ENCODE measurements at places on chromosomes 4 and X. TPM values are rescaled to one million over a fixed set of nuclear protein-coding genes. Genes with fewer than 3 reads are reported as not detected.

The SATL1 gene
- not detected for total RNA-seq

The NEUROG2 gene
- total RNA-seq: not detected

The MMRN1 gene
- 109 TPM for total RNA-seq

The PLAC1 gene
- total RNA-seq: not detected

The HSFX2 gene
- not detected for total RNA-seq

The SSR4 gene
- 331 TPM for total RNA-seq

The ZFX gene
- 23.4 TPM for total RNA-seq

The TKTL1 gene
- not detected for total RNA-seq

The CXCL5 gene
- total RNA-seq: not detected

The CHIC1 gene
- total RNA-seq: 3.7 TPM

The HPGD gene
- 4.2 TPM for total RNA-seq

The DUSP9 gene
- not detected for total RNA-seq

The GAGE12E gene
- not detected for total RNA-seq

The CENPVL3 gene
- total RNA-seq: not detected

The FGFR3 gene
- 3.7 TPM for total RNA-seq

GRCh38 chr4:167290678-167291077, 56.4 kb upstream of the SPOCK3 start:
- H3K27ac ChIP-seq: no peak overlapping the region
- H3K4me3 ChIP-seq: no peak overlapping the region
- no peak for DNase-seq
- no peaks in the 10 kb centered on the region for H3K36me3 ChIP-seq

- no peaks in the 10 kb centered on the region for H3K27me3 ChIP-seq
- no peak for DNase-seq
- H3K36me3 ChIP-seq: no peaks in the 10 kb centered on the region
- peak overlapping the region; percentile 42 for H3K27ac ChIP-seq
- H3K4me1 ChIP-seq: no peaks in the 10 kb centered on the region
These were observed 63.9 kb downstream of the HAND2 start for GRCh38 chr4:173466101-173466500.

GRCh38 chr4:2799224-2799911, 6.5 kb downstream of the SH3BP2 start:
- no peak overlapping the region for H3K4me3 ChIP-seq
- H3K4me1 ChIP-seq: peaks cover 23% of the 10 kb centered on the region
- H3K27ac ChIP-seq: peak overlapping the region; percentile 19
- peak; percentile 72 for DNase-seq
- H3K36me3 ChIP-seq: no peaks in the 10 kb centered on the region
- H3K27me3 ChIP-seq: no peaks in the 10 kb centered on the region

- H3K27ac ChIP-seq: peak overlapping the region; percentile 5
- DNase-seq: no peak
- no peaks in the 10 kb centered on the region for H3K4me1 ChIP-seq
- H3K4me3 ChIP-seq: no peak overlapping the region
- H3K36me3 ChIP-seq: no peaks in the 10 kb centered on the region
These were observed 23.7 kb downstream of the ELF4 start for GRCh38 chrX:130086447-130087206.

GRCh38 chr4:86965019-86965976, 30.5 kb downstream of the AFF1 start:
- no peaks in the 10 kb centered on the region for H3K36me3 ChIP-seq
- H3K27me3 ChIP-seq: no peaks in the 10 kb centered on the region
- DNase-seq: no peak
- no peak overlapping the region for H3K4me3 ChIP-seq
- no peak overlapping the region for H3K27ac ChIP-seq
- peaks cover 12% of the 10 kb centered on the region for H3K4me1 ChIP-seq

- no peak for DNase-seq
- H3K36me3 ChIP-seq: no peaks in the 10 kb centered on the region
- H3K4me3 ChIP-seq: no peak overlapping the region
- H3K27ac ChIP-seq: no peak overlapping the region
- no peaks in the 10 kb centered on the region for H3K27me3 ChIP-seq
These were observed 287.5 kb downstream of the ACTRT1 start for GRCh38 chrX:127764674-127765073.

- DNase-seq: peak; percentile 70
- no peak overlapping the region for H3K4me3 ChIP-seq
- peaks cover 16% of the 10 kb centered on the region for H3K4me1 ChIP-seq
- H3K27me3 ChIP-seq: no peaks in the 10 kb centered on the region
- no peak overlapping the region for H3K27ac ChIP-seq
These were observed 26.2 kb downstream of the JADE1 start for GRCh38 chr4:128835498-128836222.

DNA sequence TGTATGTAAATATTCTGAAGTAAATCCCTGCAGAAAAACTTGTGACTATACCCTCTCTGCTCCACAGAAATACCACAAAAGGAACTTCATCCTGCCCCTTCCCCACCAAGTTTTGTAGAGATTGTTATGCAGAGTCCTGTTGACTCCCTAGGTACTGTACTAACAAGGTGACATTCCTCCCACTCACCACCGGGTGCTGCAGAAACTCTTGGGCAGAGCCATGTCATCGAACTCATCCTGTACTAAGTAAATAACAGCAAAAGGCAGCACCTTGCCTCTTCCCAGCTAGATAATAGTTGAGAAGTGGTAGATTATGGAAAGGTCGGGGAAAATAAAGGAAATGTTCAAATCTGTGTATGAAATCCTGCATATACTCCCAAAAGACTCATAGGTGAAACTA, 233.3 kb downstream of the STPG2 start:
- no peak overlapping the region for H3K27ac ChIP-seq
- H3K4me1 ChIP-seq: no peaks in the 10 kb centered on the region
- no peaks in the 10 kb centered on the region for H3K27me3 ChIP-seq
- H3K4me3 ChIP-seq: no peak overlapping the region

DNA sequence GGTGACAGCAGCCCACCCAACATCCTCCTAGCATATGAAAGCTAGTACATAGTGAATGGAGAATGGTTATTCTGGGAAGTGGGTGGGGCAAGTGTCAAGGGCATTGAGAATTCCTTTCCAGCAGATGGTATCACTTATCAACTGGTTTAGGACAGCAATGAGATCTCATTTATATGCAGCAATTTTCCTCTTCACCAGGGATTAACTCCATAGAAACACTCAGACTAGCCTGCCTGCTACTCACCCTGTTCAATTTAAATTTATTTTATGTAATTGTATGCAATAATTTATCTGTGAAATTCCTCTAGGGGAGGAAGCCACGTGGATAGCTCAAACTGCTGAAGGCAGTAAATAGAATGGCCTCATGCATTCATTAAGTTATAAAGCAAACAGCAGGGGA, 101.6 kb upstream of the MID1IP1 start:
- no peak overlapping the region for H3K4me3 ChIP-seq
- no peak overlapping the region for H3K27ac ChIP-seq
- no peaks in the 10 kb centered on the region for H3K4me1 ChIP-seq

DNA sequence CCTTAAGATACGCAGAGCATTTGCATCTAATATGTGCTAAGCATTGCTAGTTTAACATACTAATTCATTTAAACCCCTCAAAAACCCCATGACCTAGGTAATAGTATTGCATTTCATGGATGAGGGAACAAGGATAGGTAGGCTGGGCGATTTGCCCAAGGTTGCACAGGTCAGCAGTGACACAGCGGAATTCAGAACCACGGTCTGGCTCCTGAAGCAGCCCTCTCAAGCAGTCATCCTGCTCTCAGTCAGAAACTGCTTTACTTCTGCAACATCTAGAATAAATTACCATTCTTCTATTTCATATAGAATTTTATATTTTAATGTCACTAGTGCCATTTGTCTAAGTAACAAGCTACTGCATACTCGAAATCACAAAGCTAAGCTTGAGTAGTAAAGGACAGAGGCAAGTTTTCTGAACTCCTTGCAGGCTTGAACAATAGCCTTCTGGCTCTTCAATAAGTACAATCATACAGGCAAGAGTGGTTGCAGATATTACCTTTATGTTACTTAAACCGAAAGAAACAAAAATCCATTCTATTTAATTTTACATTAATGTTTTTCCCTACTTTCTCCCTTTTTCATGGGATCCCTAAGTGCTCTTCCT, 555 bp upstream of the SPP1 start:
- H3K27ac ChIP-seq: no peak overlapping the region
- H3K4me1 ChIP-seq: no peaks in the 10 kb centered on the region
- H3K36me3 ChIP-seq: no peaks in the 10 kb centered on the region
- H3K4me3 ChIP-seq: no peak overlapping the region
- no peak for DNase-seq
- no peaks in the 10 kb centered on the region for H3K27me3 ChIP-seq

GRCh38 chr4:103753868-103754653, 34.3 kb upstream of the TACR3 start:
- H3K4me3 ChIP-seq: no peak overlapping the region
- H3K27me3 ChIP-seq: no peaks in the 10 kb centered on the region
- no peaks in the 10 kb centered on the region for H3K36me3 ChIP-seq
- DNase-seq: no peak
- no peak overlapping the region for H3K27ac ChIP-seq
- H3K4me1 ChIP-seq: no peaks in the 10 kb centered on the region

- no peak overlapping the region for H3K27ac ChIP-seq
- DNase-seq: no peak
- H3K27me3 ChIP-seq: no peaks in the 10 kb centered on the region
- H3K4me3 ChIP-seq: no peak overlapping the region
- H3K4me1 ChIP-seq: no peaks in the 10 kb centered on the region
- H3K36me3 ChIP-seq: no peaks in the 10 kb centered on the region
These were observed 35.2 kb downstream of the ARSF start for GRCh38 chrX:3076416-3076991.

DNA sequence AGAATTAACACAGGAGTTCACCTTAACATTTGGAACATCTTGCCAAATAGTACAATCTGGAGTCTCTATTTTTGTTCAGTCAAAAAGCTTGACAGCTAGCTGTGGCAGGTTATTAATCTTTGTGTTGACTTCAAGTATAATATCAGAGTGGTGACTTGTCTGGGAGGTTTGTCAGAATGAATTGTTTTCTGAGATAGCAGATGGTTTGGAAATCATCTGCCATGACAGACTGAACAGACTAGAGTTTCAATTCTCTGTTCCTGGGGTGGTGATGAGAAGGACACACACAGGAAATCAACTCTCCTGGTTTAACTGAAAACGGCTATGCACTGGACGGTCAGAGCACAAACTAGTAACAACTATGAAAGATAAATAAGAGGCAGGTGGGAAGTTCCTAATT, 203.3 kb upstream of the EMCN start:
- no peak overlapping the region for H3K4me3 ChIP-seq
- no peak for DNase-seq
- H3K27me3 ChIP-seq: no peaks in the 10 kb centered on the region

- H3K27me3 ChIP-seq: no peaks in the 10 kb centered on the region
- H3K4me1 ChIP-seq: no peaks in the 10 kb centered on the region
- no peaks in the 10 kb centered on the region for H3K36me3 ChIP-seq
- no peak overlapping the region for H3K4me3 ChIP-seq
These were observed 30.8 kb downstream of the SPINK2 start for GRCh38 chr4:56790691-56791091.

- no peak for DNase-seq
- H3K27ac ChIP-seq: no peak overlapping the region
- H3K27me3 ChIP-seq: no peaks in the 10 kb centered on the region
- H3K4me1 ChIP-seq: no peaks in the 10 kb centered on the region
These were observed 189.9 kb downstream of the NWD2 start for GRCh38 chr4:37434469-37434868.

All from ascending aorta (tissue), 2 donors.